ENCODE measurements at places on chromosomes 11 and 22. TPM values are rescaled to one million over a fixed set of nuclear protein-coding genes. Genes with fewer than 3 reads are reported as not detected.
A peak's percentile ranks its signal among the peaks of the same experiment; 100 is the strongest.

The SOX10 gene
- not detected for polyA plus RNA-seq

The KRTAP5-10 gene
- not detected for polyA plus RNA-seq

DNA sequence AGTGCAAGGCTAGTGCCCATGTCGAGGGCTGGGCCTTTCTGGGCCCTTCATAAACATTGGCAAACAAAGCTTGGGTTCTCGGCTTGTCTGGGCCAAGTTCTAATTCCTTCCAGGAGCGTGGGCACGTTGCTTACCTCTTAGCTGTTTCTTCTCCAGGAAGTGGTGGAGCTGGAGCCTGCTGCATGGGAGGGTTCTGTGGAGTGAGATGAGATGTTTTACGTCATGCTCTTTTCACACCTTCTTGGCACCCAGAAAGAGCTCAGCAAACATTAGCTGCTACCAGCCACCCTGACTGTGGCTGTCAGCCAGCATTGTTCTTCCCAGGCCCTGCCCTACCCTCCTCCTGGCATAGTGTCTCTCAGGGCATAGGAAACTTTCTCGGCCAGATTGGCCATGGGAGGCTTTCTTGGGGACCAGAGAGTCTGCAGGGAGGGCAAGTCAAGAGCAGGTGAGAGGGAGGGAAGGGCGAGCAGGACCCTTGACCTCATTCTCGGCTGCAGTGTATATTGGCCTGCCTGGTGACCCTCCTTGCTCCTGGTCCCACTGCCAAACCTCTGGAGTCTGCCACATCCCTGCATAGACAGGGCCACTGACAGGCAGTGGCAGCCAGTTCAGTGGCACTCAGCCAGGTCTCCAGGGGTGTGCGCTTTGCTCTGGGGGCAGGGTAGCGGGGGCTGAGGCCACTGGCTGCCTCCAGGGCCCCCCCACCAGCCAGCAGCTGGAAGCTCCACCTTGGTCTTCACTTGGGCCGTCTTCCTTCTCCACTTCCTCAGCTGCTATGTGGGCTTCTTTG is 98.8 kb downstream of the BCR start:
- DNase-seq: peak; percentile 52

The TRIM22 gene
- 1.5 TPM for polyA plus RNA-seq

GRCh38 chr11:95660038-95660437 is 129.5 kb downstream of the FAM76B start:
- no peak for DNase-seq

The FJX1 gene
- polyA plus RNA-seq: 14.5 TPM

The C11orf97 gene
- not detected for polyA plus RNA-seq

The NAALAD2 gene
- not detected for polyA plus RNA-seq

GRCh38 chr11:79100093-79100910 is 340.5 kb downstream of the TENM4 start:
- peak; percentile 81 for DNase-seq

DNA sequence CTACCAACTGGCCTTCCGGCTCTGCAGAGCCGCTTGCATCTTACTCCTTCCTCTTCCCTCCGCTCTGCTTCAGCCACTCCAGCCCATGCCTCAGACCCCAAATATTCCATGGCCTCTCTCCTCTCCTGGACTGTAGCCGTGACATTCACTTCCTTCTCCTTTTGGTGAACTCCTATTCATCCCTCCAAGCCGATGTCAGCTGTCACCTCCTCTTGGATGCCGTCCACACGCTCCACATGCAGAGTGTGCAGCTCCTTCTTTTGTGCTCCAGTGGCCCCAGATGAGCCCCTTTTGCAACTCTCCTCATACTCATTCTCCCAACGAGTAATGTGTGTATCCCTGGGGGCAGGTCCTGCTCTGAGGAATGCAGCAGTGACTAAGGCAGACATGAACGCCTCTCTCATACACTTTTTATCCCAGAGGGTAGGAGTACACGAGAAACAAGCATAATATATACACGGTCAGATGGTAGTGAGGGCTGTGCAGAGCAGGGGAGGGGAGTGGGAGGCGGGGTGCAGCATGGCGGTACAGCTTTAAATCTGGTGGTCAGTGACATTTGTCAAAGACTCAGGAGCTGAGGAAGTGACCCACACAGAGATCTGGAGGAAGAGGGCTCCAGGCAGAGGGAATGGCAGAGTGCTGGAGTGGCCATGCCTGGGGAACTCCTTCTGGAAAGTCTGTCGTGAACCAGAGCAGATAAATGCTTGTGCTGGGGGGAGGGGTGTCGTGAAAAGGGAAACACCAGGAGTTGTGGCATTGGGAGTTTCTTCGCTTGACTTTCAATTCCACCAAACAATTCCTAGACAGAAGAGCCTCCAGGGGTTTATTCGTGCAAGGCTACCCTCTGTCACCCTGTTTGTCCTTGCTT is 83.8 kb upstream of the ATXN10 start:
- DNase-seq: peak; percentile 40

- DNase-seq: no peak
These were observed 1.6 kb upstream of the KMT2A start for GRCh38 chr11:118434553-118435289.

DNA sequence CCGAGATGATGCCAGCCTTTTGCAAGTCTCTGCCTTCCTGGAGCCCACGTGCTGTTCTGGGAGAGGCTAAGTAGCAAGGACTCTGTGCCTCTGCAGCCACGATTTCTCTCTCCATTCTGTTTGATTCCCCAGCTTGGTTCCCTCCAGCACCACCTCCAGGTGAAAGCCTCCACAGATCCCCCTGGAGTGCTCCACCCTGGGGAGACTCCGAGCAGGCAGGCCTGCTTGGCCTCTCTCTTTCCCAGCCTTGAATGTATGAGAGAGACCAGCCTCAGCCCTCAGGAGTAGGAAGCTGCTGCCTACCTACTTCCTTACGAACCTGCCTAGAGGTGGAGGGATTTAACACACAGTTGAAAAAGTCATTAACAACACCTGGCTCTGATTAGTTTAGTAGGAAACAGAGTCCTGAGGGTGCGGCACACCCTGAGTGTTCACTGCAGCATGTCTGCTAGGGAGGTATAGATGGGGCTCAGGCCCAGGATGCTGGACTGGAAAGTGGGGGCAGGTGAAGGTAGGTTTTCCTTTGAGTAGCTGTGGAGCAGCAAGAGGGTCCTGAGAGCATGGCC is 22.5 kb downstream of the TMPRSS5 start:
- DNase-seq: no peak

DNA sequence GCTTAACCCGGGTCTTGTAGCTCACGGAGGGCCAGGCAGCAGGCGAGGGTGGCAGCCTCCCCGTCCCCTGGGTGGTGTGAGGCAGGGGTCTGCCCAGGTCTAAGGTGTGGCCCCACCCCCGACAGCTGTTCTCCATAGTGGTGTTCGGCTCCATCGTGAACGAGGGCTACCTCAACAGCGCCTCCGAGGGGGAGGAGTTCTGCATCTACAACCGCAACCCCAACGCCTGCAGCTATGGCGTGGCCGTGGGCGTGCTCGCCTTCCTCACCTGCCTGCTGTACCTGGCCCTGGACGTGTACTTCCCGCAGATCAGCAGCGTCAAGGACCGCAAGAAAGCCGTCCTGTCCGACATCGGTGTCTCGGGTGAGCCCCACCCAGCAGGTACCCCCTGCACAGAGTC is 24.4 kb downstream of the SYNGR1 start:
- no peak for DNase-seq

The OR6A2 gene
- not detected for polyA plus RNA-seq

DNA sequence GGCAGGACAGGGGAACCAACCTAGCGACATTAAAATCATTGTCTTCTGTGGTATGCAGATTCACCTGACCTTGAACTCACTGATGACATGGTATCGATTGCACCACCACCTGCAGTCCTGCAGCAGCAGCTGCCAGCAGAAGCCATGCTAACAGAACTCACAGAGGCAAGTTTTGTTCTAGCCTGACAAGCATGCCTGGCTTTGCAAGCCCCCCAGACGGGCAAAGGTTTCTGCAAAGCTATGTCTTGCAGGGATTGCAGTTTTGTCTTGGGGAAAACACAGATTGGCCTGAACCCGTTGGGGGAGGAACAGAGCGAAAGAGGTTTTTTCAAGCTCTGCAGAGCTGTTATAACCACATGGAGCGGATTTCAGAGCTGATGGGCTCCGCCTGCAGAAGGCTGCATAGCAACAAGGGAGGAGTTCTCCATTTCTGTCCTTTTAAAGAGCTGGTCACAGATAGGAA is 221.0 kb downstream of the HIPK3 start:
- DNase-seq: no peak

The TPP1 gene
- polyA plus RNA-seq: 41.6 TPM

DNA sequence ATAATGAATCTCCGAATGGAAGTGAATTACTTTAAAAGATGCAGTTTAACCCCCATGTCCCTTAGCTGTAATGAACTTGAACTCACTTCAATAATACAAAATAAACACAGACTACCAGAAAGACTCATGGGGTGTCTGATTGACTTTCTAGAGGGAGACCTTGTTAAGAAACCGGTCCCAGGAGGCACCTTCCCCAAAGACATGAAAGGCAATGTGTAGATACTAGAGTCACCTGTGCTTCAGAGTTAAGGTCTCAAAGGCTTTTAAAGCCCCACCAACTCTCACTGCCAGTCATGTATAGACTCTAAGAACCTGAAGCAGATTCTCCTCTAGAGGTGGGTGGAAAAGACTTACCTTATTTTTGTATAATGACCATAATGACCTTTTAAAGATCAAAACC is at the start of gene OR8J1:
Gene OR8J1, plus strand, starts transcription at position 301 of the 400 bp plus-strand sequence. CDS start 5,956 bp downstream, outside the sequence.
- DNase-seq: no peak

The LDHAL6A gene
- polyA plus RNA-seq: not detected

DNA sequence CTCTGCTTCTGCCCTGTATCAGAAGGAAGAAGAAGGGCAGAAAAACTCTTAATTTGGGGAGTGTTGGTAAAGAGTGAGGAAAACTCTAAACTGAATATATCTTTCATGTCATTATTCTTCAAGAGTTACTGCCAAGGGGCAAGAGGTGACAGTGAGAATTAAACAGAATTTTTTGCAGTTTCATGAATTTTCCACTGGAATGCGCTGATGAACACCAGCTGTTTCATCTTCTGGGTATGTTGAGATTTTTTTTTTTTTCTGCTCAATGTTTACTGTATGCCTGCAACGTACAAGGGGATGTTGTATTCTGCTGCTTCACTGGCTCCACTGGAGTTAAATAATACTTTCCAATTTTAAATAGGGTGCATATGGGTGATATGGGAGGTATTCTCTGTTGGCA is 117.8 kb downstream of the FAM76B start:
- DNase-seq: no peak

GRCh38 chr11:110525883-110526282 is 96.1 kb downstream of the FDX1 start:
- no peak for DNase-seq

DNA sequence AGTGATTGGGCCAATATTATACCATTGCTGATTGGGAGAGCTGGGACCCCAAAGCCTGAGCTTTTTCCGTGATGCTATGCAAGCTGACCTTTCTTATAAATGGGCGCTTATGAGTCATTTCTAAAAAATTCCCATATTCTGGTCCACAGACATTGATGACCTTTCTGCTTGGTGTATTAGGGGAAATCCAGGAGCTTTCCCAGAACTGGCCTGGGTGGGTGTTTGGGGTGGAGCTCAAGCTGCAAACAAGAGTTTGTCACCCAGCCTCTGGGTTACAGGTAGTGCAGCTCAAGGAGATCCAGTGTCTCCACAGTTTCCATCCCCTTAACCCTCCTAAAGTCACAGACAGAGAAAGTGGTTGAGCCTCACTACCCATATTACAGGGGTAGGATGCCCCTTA is 67.7 kb downstream of the CCDC81 start:
- DNase-seq: no peak

GRCh38 chr22:47001288-47001687 is 238.8 kb downstream of the TBC1D22A start:
- no peak for DNase-seq

- no peak for DNase-seq
These were observed 12.7 kb upstream of the OR8K1 start for GRCh38 chr11:56333156-56333555.

The RAG2 gene
- not detected for polyA plus RNA-seq

The SSRP1 gene
- polyA plus RNA-seq: 323 TPM

The ASPHD2 gene
- polyA plus RNA-seq: 0.92 TPM

The USP47 gene
- polyA plus RNA-seq: 31.8 TPM

GRCh38 chr11:107957109-107957588 is 28.9 kb downstream of the RAB39A start:
- DNase-seq: no peak

The WNT7B gene
- 92.0 TPM for polyA plus RNA-seq

Data from A549 (cell line).